ENCODE measurements at places on chromosomes 11 and 22.

DNA sequence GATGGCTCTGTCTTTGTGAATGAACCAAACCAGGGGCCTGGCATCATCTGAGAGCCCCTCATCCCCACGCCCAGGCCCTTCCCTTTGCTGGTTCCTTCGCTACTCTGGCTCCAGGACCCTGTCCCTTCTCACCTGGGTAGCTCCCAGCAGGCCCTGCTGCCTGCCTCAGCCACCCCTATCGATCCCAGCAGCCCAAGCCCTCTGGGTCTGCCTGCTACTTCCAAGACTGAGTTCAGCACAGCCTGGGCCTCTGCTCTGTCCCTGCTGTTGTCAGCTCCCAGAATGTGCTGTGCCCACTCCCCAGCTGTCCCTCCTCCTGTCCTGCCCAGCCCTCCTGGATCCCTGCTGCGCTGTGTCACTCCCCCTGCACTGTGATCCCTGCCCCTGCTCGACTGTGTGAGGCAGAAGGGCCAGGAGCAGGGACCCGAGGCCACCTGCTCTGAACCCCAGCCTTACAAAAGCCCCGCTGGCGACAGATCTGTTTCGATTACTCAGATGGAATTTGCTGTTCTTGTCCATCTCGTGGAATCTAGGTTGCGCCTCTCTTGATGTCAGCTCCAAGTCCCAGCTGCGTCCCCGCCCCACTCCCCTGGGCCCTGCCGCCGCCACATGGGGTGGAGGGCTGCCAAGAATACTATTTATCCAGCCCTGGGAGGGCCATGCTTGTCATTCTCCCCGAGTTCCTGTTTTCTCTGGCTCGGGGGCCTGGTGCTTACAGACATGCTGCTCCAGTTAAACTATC, 13.0 kb downstream of the MRPL21 start:
- no peak for DNase-seq

GRCh38 chr22:19292458-19293230, 1.1 kb upstream of the CLTCL1 start:
- DNase-seq = no peak

- DNase-seq = no peak
These were observed 424.9 kb downstream of the TBC1D22A start for GRCh38 chr22:47187176-47187957.

GRCh38 chr22:26845021-26845743, 187.8 kb downstream of the MIAT start:
- no peak for DNase-seq

DNA sequence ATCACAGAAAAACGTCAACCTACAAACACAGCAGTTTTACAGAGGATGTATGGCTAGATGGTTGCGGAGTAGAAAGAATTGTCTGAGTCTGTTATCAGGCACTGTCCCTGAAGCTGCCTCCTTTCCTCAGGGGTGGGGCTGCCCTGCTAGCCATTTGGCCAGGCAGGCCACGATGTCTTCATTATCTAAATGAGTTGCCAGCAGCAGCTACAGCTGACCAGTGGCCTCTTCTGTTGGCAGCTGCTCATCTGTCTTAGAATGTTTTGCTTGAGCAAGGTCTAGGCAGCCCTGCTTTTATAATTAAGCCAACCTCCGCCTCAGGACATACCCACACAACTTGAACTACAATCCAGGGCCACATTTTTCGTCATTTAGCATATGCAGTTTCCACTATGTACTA, 17.5 kb downstream of the SLC6A5 start:
- DNase-seq = no peak

- no peak for DNase-seq
These were observed 56.7 kb downstream of the BTG4 start for GRCh38 chr11:111455291-111456085.

GRCh38 chr22:41062146-41062545, 30.2 kb upstream of the EP300 start:
- DNase-seq = no peak

GRCh38 chr11:19445771-19446170, 205.0 kb upstream of the E2F8 start:
- peak; percentile 39 for DNase-seq

DNA sequence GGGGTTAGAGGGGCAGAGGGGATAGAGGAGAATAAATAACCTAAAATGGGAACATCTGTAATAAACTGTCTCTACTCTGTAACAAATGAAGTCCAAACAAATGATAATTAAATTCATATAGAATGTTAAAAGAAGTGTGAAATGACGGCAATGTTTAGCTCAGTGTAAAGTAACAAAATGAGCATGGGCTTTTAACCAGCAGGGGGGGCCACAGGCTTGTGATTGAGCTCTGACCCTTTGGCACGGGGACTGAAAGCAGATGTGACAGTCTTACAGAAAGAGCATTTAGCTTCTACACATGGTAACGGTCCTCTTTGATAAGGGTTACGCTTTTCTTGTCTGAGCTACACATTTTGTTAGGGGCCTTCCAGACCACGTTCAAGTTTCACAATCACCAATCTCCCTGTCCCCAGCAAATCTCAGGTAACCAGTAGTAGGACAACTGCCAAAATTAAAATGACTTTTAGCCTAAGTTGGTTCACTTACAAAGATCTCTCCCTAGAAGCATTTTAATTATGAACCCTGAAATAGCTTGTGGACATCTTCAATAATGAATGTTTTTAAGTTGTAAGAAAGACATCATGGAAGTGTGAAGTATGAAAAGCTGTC, 262.5 kb downstream of the DCDC1 start:
- DNase-seq = peak; percentile 63

DNA sequence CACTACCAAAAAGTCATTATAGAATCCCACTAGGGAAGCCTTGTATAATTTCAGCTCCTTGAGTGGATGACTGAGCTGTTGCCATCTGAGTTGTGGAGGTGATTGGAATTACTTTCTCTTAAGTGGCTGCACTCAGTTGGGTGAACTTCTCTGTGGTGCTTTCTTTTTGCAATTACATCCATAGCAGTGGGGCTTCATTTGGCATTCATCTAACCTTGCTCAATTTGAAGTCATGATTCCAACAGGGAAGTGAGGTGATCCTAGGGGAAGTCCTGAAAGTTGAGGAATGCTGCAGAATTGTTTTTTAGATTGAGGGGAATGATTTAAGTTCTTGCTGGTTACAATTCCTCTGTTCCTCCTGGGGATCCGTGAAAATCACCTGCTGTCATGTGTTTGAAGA, 39.6 kb downstream of the ARHGAP42 start:
- no peak for DNase-seq

DNA sequence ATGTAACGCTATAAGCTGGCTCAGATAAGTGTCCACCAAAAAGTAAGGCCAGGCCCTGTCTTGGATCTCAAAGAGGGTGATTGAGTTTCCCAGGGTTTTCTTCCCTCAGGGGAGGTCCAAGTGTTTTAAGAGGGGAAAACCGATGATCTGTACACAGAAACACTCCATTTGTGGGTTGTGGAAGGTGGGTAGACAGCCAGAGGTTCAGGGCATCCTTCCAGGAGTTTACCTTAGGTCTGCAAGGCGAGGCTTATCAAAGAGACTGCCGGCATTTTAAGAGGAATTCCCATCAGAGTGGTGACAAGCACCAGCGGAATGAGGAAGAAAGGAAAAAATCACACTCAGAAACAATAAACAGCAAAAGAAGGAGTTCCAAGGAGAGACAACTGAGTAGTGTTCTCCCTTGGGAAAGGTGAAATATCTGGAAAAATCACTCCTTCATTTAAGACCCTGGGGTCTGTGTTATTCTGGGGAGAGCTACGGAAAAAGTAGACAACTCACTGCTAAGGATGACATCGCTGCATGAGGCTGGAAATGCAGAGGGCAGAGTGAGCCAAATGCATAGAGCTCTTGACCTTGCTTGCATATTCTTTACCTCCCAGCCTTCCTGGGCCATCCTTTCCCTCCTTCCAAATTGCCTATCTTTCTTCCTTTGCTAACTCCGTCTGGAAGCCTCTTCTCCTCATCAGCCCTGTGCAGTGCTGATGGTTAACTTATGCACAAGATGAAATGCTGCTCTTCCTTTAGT, 22.1 kb upstream of the MMP7 start:
- DNase-seq = no peak

- DNase-seq = no peak
These were observed 4.7 kb upstream of the TMPRSS13 start for GRCh38 chr11:117933930-117934329.

GRCh38 chr11:122649116-122649515, 6.4 kb upstream of the UBASH3B start:
- no peak for DNase-seq
